ENCODE measurements at places on chromosomes 1 and 21.

DNA sequence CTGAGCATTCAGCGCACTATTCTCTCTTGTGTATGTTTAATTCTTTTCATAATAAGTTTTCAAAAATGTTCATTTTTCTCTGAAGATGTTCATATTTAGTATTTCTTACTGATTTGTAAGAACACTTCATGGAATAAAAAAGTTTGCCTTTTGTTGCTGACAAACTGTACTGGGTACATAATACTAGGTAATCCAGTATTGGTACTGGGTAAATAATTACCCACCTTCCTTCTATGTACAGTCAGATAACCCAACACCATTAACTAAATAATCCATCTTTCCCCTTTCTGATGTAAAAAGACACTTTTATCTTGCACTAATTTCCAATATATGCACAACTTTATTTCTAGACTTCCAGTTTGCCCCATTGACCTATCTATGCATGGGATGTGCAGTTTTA, 23.9 kb downstream of the APP start:
- no peak for DNase-seq

GRCh38 chr1:21703318-21703963, 34.3 kb upstream of the RAP1GAP start:
- DNase-seq, result no peak

DNA sequence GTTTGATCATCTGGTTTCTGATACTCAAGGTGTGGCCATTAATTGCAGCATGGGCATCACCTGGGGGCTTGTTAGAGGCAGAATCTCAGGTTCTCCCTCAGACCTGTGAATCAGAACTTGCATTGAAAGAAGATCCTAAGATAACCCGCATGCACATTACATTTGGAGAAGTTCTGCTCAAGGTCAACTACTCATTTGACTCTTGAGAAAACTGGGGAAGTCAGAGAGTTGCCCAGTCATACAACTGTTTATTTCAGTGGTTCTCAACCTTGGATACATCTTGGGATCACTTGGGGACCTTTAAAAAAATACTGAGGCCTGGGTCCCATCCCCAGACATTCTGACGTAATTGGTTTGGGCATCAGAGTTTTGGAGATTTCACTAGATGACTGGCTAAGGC, 30.5 kb downstream of the CAMTA1 start:
- DNase-seq, result no peak

GRCh38 chr1:230698130-230698529, 15.8 kb downstream of the AGT start:
- DNase-seq, result no peak

DNA sequence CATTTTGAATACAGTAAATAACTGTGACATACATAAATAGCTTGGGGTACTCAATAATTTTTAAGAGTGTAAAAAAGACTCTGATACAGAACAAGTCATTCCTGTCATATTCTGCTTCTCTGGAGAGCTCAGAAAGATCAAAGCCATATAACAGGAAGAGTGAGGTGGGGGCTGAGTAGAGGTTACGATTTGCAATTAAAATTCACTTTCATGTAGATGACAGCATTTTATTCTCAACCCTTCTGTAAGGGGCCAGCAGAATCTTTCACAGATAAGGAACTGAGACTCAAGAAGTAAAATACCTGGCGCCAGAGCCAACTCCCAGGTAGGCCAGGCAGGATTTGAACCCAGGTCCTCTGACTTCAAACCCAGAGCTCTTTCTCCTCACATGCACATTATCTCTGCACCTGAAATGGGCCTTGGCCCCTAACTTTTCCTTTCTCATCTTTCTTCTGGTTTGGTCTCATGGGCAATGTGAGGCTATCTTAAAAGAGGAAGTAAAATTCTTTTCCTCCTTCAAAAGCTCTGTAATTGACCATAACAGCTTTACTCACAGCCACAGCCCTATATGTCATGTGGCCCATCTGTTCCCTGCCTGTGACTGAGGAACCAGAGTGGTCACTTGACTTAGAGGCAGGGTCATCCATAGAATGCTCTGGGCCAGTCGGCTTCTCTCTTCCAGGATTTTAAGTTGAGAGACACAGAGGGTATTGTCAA, 80.9 kb upstream of the SYT6 start:
- DNase-seq, result no peak

GRCh38 chr1:60904099-60904851, 178.1 kb upstream of the NFIA start:
- no peak for DNase-seq

DNA sequence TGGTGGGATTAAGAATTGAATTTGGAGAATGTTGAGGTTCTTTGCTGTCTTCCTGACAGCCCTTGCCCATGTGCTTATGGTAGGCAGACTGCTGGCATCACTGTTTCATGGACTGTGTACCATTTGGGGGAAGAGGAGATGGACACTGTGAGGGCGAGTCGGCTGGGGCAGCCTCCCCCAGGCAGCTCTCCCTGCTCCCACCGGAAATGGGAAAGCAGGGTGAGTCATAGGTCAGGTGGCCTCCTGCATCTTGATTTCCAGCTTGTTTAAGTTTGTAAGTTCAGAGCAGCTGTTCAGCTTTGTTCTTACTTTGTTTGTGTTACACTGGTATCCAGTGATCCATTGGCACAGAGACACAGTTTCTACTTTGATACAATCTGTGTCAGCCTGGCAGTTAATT, 87.2 kb upstream of the CNIH3 start:
- no peak for DNase-seq

- no peak for DNase-seq
Measured at GRCh38 chr1:100455478-100456072, 82.4 kb upstream of the GPR88 start.

DNA sequence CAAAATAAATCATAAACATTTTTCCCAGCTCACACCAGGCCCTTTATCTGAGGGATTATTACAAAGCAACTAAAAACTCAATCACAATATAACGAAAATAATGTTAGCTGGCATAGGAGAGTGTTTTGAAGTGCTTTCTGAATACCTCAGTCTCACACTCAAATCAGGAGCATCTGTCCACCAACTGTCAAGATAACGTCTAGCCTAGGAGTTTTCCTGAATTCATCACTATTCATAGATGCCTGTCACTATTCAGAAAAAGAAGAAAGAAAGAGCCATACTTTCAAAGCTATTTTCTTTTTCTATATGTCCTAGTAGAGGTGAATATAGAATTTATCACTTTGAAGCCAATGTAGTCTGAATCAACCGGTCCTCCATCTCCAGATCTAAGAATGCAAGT, 127.0 kb downstream of the AKT3 start:
- DNase-seq, result no peak

Data from omental fat pad (tissue), 4 donors.